H7 (cell line): ENCODE measurements at places on chromosomes 1 and 21.

DNA sequence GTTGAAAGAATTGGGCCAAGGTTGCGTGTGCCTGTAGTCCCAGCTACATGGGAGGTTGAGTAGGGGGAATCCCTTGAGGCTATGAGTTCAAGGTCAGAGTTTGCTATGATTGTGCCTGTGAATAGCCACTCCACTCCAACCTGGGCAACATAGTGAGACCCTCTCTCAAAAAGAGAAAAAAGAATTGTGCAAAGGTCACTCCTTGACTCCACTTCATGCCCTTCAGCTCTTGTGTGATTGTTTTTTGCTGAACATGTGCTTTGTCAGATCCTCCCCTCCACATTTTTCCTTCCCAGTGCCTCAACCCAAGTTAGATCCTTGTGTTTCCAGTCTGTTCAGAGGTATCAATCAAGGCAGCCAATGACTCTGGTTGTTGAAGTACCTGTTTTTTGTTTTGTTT, 8.5 kb downstream of the TXNIP start:
- DNase-seq = no peak

DNA sequence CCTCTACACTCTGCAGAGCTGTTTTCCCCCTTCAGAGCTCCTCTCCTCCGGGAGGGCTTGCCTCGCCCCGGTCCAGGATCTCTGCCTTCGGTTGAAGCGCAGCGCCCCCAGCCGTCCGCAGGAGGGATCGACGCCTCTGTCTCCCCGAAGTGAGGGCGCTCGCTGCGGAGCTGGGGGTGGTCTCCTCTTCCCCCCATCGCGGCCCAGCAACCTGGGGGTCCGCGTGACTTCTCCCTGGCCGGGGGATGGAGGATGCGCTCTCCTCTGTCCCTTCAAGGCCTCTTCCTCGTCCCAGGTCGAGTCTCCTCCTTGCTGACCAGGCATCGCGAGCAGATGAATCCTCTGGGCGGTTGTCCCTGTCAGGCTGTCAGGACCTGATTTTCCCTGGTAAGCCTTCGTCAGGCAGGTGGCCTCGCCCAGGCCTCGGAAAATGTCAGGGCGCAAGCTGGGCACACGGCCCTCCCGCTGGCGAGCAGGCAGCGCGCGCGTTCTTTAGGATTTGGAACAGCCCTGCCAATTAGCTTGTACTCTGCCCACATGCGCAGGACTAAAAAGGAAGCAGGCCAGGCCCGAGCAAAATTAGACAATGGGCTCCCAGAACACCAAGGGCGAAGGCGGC, 90.5 kb downstream of the EDEM3 start:
- peak; percentile 93 for DNase-seq

DNA sequence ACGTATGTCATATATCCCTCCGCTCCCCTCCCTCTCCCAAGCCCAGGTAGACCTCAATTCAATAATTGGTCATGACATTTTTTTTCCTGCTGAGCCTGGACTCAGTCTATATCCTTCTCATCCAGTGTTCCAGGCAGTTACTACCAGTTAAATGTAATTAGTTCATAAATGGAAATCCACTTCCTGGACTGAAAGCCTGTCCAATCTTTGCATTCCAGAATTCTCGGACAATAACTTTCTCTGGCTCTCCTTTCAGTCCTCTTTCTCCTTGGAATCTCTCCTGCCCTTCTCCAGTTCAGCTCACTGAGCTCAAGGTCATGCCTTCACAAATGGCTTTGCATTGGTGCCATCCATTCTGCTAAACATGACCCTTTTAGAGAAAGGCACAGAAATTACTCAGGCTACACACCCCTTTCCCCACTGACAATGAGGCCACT, 34.8 kb downstream of the VWA5B1 start:
- no peak for DNase-seq

DNA sequence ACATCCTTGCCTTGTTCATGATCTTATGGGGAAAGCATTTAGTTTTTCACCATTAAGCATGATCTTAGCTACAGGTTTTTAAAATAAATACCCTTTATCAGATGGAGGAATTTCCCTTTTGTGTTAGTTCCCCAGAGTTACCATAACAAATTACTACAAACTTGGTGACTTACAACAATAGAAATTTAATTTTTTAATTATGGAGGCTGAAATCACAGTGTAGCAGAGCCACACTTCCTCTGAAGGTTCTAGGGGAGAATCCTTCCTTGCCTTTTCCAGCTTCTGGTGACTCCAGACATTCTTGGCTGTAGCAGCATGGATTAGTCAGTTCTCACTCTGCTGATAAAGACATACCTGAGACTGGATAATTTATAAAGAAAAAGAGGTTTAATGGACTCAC, 18.5 kb downstream of the MIGA1 start:
- no peak for DNase-seq

GRCh38 chr1:59004755-59005154, 220.9 kb upstream of the JUN start:
- DNase-seq = no peak

DNA sequence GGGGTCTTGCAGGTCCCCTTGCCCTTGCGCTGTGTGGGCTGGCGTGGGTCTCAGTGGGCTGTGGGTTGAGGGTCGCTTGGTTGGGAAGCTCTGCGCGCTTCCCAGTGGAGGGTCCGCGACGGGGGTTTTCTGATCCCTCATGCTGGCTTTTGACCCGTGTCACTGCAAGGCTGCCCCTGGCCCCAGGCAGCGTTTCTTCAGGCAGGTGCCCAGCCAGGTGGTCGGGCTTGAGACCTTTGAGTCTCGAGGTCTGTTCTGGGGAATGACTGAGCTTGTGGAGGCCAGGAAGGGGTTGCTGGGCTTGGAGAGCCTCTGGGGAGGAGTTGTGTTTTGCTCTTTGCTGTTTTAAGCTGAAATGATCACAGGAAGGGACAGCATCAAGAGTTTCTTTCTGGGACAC, 5.3 kb downstream of the SKI start:
- DNase-seq = no peak

DNA sequence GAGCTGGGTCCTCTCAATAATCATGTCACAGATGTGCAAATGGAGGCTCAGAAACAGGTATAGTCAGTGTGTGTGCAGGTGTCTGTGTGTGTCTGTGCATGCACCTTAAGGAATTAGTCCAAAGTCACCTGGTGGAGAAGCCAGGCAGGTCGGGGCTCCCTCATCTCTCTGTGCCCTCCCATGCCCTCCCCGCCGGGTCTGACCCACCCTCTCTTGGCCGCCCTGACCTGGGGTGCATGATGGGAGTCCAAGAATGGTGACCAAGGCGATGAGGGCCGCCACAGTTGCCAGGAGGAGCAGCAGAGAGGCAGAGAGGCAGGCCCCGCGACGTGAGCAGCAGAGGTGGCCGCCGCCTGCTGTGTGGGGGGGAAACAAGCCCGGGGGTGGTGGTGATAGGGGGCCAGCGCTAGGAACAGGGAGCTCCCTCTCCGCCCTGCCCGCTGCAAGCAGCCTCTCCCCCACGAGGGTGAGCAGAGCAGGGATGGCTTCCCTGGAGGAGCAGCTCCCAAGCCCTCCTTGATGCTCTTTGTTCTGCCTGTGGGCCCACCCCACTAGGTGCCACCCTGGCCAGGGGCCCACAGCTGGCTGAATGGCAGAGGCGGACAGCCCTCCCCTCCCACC, 3.9 kb downstream of the LDLRAD1 start:
- peak; percentile 65 for DNase-seq

- DNase-seq = no peak
Measured at GRCh38 chr1:171743081-171743870, 1.4 kb upstream of the VAMP4 start.

DNA sequence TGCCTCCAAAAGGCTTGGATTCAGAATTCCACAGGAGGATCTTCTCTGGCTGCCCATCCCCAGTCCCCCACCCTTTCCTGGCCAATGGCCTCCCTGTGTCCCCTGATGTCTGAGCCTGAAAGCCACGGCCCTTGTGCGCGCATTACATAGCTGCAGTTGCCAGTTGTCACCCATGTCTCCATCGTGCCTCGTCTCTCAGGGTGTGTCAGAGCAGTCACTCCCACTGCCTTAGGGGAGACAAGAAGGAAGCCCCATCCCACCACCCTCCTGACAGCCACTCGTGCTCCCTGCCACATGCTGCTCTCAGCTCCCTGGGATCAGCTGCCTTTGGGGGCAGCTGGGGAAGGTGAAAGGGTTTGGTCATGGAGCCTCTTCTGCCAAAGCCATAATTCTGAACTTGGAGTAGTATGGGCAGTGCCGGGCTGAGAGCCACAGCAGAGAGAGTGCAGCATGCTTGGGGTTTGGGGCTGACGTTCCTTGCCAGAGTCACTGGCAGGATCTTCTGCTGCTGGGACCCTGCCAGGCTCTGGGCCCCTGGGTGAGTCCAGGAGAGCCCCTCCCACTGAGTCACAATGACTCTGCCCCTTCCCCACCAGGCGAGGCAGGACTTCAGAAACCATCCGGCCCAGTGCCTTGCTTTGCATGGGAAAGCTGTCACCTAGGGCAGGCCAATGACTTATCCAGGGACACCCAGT, 285.9 kb upstream of the VAMP3 start:
- DNase-seq = no peak

GRCh38 chr1:151547119-151547899, 7.2 kb downstream of the TUFT1 start:
- DNase-seq = peak; percentile 58

DNA sequence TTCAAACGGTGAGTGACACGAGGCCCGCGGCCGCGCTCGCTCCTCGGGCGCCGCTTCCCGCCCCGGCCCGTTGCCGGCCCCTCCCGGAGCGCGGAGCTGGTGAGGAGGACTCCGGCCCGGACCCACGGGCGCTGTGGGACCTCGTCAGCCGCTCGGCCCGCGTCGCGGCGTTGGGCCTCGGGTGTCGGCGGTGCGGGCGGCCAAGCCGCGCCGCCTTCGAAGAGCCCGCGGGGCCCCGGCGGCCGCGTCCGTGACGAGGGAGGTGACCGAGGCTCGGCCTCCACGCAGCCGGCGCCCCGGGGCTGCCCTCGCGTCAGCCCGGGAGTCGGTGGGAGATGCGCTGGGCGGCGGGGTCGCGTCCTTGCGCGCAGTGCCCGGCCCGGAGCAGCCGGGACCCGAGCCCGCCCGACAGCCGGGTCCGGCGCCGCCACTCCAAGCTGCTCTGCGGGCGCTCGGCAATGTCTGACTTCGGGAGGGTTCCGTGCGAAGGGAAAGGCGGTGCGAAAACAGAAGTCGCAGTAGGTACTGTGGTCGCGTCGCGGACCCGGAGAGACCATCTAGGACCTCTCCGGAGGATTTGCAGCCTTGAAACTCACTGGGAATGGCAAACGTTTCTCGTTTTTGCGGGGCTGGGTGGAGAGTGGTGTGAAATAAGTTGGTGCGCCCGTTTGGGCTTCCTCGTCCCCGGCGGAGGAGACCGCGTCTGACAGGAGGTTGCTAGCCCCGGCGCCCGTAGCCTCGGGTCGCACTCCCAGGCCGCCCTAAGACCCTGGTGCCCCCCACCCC, 829 bp downstream of the SPEN start:
- peak; percentile 65 for DNase-seq

DNA sequence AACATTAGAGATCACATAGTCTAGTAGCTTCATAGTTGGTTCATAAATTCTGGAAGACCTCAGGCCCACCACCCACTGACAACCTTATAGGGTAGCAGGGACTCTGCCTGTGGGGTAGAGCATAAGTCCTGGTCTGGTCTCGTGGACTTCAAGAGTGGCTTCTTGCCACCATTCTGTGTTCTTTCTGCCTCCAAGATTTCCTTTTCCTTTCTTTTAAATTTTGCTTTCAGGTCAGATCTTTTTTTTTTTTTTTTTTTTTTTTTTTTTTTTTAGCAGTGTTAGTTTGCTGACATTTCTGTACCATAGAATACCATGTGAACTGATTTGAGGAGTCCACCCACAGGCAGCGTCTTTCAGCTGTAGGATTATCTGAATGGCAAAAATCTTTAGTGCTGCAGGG, 28.5 kb downstream of the MTR start:
- no peak for DNase-seq

DNA sequence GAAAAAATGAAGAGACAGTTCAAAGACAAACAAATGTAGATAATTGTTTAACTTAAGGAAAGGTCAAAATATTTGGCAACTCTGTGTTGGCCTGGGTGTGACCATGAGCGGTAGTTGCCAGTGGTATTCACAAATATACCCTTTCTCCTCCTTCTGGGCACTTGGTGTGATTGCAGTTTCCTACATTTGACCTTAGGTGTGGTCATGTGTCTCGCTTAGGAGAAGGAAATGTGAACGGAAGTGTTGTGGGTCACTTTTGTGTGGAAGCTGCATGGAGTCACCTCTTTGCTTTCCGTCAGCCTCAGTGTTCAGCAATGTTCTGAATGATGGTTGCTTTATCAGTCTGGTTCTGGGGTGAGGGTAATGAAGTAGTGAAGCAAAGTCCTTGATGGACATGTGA, 3.4 kb upstream of the PCSK9 start:
- peak; percentile 74 for DNase-seq

- peak; percentile 33 for DNase-seq
Measured at GRCh38 chr1:32786856-32787255, 30.3 kb downstream of the YARS1 start.

- DNase-seq = no peak
Measured at GRCh38 chr1:211915924-211916323, 85.4 kb upstream of the LPGAT1 start.
